ENCODE measurements at places on chromosomes 1 and 21.

- DNase-seq: no peak
Observed at GRCh38 chr1:12087797-12088314, 24.8 kb downstream of the TNFRSF8 start.

DNA sequence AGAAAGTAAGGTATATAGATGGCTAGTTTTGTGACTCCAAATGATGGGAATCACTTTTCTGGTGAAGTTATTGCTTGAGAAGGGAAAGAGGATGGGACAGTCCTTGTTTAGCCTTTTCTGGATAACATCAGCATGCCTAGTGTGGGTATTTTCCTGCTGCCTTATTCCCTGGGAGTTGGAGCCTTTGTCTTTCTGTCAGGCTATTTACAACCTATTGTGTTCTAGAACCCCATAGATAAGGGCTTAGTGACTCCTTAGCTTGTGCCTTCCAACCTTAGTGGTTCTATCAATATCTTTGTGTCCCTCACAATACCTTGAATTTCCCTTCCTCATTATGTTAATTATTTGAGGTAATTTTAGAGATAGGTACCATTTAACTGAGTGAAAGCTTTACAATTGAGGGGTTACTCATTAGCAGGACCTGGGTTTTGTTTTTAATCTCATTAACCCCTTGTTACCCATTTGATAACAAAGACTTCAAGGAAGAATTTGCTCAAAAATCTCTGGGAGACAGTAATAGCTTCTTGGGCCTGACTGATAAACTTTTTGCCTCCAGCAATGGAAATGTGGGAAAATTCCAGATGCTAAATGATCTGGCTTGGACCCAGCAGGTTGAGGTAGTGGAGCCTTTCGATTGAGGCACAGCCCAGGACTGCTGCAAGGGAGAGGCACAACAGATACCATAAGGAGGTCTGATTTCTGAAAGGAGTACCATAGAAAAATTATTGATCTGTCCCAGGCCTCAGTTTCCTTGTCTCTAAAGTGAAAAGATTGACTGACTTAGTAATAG lies 49.0 kb downstream of the CACHD1 start:
- DNase-seq: no peak

DNA sequence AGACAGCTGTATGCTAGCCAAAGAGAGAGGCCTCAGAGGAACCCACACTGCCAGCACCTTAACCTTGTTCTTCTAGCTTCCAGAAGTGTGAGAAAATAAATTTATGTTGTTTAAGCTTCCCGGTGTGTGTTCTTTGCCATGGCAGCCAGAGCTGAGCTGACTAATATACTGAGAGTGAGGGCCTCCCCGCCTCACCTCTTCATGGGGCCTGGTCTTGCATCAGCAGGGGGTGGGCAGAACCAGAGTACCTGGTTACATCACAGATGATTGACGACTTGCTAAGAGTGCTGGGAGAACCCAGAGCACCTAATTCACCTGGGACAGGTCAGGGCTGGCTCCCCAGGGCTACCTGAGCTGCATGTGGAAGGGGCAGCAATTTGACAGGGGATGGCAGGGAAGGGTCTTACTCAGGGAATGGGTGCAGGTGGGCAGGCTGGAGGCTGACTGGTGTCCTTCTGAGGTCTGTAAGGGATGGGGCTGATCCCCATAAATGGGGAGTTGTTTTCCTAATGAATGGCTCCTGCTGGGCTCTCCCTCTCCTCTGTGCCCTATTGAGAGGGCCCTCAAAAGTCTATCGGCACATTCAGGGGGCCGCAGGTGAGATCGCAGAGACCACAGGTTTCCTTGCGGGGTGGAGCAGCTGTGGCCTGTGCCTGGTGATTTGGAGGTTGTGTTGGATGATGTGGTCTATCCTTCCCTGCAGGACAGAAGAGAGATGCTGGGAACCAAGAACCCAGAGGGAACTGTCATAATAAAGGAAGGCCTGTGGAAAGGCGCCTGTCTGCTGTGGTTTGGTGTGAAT lies 60.6 kb upstream of the ETV3 start:
- DNase-seq: no peak

GRCh38 chr1:242083742-242084141 lies 84.8 kb upstream of the MAP1LC3C start:
- DNase-seq: no peak

DNA sequence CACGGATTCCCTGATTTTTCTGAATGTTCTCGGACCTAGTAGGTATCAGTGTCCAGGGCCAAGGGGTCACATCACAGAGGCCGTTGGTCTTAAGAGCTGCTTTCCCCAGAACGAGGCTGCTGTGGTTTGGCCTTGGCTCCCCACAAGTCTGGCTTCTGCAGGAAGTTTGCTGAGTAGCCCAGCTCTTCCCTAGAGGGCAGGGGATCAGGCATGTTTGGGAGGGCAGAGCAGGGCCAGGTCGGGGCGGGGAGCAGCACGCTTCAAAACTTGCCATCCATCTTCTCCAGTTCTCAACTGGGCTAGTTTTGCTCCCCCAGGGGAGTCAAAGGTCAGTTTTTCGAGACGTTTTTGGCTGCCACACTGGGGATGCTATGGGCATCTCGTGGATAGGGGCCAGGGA lies 37.0 kb downstream of the MAN1C1 start:
- no peak for DNase-seq

- DNase-seq: no peak
Observed at GRCh38 chr21:20353351-20353750, 644.9 kb upstream of the NCAM2 start.

GRCh38 chr21:32143241-32143939 lies 135.5 kb downstream of the MIS18A start:
- peak; percentile 79 for DNase-seq

- DNase-seq: no peak
Observed at GRCh38 chr1:228429698-228430097, 13.0 kb upstream of the TRIM17 start.

DNA sequence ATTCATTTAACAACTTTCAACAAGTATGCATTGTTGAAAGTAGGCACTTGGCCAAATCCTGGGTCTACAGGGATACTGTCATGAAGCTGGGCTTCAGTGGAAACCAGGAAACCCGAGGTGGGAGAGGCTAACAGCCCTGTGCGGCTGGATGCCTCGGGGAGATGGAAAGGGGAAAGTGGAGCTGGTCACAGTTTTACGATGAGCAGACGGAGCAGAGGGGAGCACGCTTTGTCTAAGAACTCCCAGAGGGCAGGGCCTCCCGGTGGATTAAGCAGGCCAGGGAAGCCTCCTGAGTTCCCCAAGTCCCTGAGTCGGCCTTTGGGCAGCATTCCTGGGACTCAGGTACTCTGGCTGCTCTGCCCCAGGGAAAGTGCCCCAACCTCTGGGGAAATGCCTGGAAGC lies 23.8 kb downstream of the STUM start:
- DNase-seq: no peak

DNA sequence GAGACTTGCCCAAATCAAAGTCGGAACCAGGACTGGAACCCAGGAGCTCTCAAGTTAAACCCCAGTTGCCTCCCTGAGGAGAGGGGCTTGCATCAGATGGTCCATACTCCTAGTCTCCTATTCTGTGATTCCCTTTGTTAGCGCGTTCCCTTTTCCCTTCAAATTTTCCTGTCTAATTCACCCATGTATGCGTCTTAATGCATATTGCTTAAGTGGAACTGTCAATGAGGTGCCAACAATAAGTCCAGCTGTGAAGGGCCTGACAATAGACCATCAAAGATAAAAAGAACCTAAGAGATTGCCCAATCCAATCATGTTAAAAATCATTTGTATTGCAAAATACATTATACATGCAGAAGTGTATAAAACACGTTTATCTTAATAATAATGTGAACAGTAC lies 634 bp upstream of the SPATA6 start:
- DNase-seq: no peak

- DNase-seq: no peak
Observed at GRCh38 chr1:75708910-75709309, 15.6 kb upstream of the ACADM start.

- DNase-seq: no peak
Observed at GRCh38 chr1:229544587-229544986, 13.9 kb downstream of the ABCB10 start.

DNA sequence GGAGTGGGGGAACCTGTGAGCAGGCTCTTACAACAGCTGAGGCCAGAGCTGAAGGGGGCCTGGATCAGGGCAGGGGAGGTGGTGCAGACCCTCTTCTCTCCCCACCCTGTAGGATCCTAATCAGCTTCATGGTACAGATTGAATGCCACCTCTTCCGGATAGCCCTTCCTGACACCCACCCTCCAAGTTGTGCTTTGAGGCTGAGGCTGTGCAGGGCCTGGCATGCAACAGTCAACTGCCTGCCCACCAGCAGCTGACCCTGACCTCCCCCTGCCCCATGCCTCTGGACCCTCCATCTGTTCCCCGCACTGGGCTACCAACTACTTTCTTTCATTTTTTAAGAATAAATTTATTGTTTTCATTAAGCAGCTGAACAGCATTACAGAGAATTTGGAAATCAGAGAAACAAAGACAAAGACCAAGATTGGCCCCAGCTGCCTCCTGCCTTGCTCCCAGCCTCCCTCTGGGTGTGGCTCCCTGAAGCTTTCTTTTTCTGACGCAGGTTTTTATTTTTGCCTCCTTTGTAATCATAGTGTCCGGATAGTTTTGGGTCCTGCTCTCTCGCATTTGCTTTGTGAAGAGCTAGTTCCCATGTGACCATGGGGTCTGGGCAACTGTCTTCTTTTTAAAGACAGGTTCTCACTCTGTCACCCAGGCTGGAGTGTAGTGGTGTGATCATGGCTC lies 12.8 kb downstream of the ZNF362 start:
- no peak for DNase-seq

DNA sequence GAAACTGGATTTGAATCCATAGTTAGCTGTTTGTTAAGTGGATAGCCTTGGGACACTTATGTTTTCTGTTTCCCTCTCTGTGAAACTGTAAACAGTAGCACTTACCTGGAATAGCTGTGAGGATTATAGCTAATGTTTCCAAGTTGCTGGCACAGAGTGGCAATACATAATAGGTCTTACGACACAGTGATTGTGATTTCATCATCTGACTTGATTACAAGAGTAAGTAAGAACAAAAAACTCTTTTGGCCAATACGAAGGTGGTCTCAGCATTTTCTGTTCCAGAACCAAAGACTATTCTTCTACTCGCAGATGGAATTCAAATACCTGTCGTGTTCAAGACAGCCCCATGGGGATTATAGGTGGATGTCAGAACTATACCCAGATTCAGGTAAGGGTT lies 2.1 kb downstream of the C8B start:
- DNase-seq: no peak

DNA sequence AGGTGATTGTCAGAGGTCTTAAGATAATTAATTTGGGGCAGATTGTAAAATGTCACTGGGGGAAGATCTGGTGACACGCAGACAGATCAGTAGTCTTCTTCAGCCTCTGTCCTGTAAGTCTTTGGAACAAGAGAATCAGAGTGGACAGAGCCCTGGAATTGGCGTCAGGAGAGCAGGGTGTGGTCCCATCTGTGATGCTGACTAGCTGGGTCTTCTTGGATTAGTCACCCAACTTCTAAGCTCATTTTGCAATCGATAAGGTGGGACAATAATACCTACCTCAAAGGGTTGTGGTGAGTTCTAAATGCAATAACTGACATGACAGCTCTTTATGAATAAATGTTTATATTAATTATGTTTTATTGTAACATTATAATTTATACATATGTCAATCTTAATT lies 4.8 kb downstream of the FASLG start:
- DNase-seq: no peak

GRCh38 chr1:14842891-14843290 lies 244.4 kb downstream of the KAZN start:
- DNase-seq: peak; percentile 19

DNA sequence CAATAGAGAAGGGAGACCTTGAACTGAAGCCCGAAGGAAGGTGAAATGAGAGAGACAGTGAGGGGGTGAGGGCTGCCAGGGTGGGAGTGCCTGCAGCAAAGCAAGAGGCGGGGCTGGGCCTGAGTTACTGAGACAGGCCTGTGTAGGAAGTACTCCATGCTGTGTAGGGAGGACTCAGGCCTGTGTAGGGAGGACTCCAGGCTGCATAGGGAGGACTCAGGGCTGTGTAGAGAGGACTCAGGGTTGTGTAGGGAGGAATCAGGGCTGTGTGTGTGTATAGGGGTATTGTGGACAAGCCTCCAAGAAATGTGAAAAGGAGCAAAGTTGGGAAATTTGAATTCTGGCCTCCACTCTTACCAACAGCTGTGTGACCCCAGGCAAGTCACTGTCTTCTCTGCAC lies 133.8 kb upstream of the CACNA1E start:
- DNase-seq: no peak

DNA sequence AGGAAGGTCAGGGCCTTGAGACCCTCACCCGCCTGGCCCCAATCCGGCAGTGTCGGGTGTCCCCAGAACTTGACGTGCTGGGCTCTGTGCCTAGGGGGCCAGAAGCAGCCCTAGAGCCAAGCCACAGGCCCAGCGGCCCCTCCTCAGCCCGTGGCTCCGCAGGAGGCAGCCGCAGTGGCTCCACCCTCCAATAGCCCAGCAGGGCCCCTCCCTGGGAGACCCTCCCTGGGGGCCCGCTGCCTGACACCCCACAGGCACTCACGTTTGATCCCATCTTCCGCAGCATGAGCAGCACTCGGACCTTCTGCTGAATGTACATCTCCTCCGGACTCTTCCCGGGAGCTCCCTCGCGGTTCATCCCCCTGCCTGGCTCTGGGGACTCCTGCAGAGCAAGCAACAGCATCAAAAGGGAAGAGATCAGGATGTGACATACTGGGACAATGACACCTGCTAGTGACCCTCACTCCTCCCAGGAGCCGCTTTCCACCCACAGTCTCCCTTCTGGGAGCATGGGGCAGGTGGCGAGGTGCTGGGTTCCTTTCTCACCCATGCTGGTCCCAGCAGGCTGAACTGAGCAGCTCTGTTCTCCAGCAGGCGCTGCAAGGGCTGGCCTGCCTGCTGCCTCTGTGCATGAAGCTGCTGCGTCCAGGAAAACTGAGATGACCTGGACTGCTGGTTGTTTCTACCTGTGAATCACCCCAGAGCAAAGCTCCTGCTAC lies 38.2 kb downstream of the CTNNBIP1 start:
- DNase-seq: no peak

DNA sequence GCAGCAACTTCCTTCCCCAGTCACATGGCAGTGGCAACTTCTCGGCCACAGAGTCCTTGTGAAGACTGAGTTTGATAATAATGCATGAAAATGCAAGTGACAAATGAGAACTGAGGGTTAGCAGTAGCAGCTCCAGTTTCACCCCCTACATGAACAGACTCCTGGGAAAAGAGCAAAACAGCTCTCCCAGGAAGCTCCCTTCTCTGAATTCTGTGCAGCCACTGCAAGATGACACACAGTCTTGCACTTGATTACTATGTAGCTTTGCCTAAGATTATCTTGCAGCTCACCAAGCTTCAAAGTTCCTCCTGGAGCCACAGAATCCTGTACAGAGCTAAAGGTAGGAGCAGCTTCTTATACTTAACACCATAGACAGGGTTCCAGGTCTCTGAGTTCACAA lies 4.7 kb downstream of the PGBD5 start:
- no peak for DNase-seq

GRCh38 chr1:198492872-198493271 lies 47.6 kb downstream of the ATP6V1G3 start:
- peak; percentile 98 for DNase-seq

DNA sequence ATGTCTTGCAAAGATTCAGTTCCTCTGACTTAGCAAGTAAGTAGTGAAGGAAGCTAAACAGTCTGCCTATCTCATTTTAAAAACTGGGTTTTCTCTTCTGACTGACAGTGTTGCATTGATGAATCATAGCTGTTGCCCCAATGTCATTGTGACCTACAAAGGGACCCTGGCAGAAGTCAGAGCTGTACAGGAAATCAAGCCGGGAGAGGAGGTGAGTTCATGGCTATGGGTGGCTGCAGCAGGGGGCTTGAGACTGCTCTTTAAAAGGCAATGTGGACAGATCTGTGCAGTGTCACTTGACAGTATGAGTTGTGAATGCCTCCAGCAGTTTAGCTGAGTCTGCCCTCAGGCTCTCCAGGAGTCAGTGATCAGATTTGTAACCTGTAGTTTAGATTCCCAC lies 46.6 kb downstream of the SMYD2 start:
- no peak for DNase-seq
